Stimulated activated CD8-positive, alpha-beta memory T cell treated with anti-CD3 and anti-CD28 coated beads, Interleukin-7, amount 100 ng/mL, for 1 hour (primary cell): ENCODE measurements at places on chromosomes 5 and 9.

DNA sequence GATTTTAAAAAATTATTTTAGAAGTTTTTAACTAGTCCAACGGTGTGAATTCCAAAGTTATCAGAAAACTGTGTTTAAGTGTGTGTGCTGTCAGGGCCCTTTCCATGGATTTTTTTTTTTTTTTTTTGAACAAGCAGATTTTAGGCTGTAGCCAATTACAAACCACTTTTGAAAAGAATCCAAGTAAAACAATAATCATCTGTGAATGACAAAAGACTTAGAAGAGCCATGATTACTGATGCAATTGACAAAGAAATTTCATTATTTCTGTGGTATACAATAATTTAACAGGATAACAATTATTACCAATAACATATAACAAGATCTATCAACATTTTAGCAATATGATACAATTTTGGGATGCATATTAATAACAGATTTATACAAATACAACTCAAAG is 16.2 kb upstream of the PAIP1 start:
- no peak for DNase-seq

DNA sequence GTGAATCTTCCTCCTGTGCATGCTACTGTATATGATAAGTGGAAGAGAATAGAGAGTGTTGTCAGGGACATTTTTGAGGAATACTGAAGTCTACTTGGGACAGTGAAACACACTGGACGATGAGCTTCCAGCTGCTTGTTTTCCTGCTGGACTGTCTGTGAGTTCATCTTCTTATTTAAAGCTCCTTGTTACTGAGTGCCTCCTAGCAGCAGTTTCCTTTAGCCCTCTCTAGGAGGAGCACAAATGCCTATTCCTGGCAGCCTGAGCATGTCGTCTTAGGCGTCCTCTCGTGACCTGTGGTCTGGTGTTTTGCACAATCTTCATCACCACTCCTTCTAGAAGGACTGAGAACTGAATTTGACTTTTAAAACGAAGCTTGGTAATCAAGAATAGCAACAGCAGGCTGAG is 43.8 kb downstream of the ANKRD33B start:
- no peak for DNase-seq

- DNase-seq, result no peak
Observed at GRCh38 chr5:121503111-121503840, 348.4 kb upstream of the FTMT start.

- no peak for DNase-seq
Observed at GRCh38 chr5:147455822-147456450, 53.9 kb downstream of the DPYSL3 start.

GRCh38 chr9:72622186-72622585 is 100.8 kb downstream of the TMC1 start:
- no peak for DNase-seq

DNA sequence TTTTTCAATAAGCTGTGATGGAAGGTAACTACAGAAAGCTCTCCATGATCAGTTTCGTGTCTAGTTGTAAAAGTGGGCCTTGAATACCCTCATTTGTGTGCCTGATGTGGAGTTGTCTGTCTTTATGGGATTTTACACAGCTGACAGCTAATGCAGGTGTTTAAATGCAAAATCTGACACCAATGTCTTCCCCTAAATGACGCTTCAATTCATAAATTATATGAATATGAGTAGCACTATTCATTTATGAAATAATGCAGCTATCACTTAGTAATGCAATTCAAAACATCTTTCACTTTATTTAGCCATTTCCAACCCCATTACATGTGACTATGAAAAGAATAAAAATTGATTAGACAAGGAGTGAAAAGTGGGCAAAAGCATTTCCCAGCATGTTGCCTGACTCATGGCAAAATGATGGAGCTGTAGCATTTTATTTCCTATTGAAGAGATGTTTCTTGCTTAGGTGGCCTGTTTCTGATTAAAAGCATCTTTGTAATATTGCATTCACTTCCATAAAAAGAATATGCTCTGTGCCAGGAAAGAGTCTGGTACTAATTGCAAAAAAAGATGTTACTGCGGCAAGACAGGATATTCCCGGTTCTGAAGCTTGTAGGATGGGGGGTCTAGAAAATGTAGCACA is 116.7 kb upstream of the HAPLN1 start:
- no peak for DNase-seq

DNA sequence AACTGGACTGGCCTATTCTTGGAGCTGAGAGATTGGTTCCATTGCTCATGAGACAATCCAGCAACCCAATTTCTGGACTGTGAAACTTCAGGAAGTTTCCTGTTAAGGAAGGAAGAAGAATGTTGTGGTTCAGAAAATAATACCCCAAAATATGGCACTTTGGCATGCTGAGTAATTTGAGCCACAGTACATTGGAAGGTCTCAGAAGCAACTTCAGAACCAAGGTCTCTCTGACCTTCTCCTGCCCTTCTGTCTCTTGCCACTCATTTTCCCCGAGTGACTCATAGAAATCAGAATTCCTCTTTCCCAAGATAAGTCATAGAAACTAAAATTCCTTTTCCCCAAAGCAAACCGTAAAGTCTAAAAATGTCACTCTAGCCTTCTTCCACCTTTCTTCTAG is 1366.1 kb downstream of the PTPRD start:
- no peak for DNase-seq

DNA sequence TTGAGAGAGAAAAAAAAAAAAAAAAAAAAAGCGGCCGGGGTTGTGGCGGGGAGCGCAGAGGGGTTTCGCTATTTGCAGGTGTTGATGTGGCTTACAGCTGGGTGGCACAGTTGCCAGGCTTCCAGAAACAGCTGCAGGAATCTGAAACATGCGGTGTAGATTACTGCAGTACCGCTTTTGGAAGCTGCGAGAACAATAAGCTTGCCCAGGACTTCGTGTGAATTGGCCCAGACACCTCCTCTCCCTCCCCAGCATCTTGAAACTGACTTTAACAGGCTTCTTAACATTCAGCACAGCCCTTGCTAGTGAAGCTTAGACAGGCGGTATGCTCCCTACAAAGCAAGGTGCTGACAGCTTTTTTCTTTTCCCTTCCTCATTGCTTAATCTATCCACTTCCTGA is 104.0 kb downstream of the ATP10B start:
- no peak for DNase-seq

- no peak for DNase-seq
Observed at GRCh38 chr5:72244862-72245371, 75.1 kb downstream of the MRPS27 start.

DNA sequence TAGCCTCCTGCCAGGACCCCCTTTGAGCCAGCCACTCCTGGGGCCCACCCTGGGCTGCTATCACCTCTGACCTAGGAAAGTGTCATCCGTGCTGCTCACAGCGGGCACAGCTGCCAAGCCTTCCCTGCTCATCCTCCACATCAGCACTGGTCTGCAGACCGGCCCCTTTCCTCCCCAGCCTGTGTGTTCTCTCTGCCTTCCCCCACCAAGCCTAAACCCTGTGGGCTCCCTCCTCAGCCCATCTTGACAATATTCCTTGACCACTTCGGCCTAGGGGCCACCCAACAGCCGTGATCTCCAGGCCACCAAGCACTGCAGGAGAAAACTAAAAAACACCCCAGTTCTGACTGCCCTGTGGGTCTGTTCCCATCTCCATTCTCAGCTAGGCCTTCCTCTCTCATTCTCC is 135.1 kb downstream of the DAB2IP start:
- DNase-seq, result no peak

DNA sequence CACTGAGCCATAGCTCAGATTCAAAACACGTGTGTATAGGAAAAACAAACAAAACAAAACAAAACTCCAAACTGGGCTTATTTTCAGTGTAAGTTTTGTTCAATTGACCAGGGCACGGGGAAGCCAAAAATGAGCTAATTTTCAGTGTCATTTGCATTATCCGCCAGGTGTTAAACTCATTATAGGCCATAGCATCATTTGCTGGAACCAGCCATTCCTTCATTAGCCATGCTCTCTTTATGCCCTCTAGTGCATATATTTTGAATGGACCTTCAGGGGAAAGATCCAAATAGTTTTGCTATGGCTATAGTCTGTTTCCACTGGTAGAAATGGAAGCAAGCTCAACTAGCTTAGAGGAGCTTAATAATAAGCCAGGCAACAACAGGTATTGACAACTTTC is 1205.2 kb upstream of the DMAC1 start:
- DNase-seq, result no peak

DNA sequence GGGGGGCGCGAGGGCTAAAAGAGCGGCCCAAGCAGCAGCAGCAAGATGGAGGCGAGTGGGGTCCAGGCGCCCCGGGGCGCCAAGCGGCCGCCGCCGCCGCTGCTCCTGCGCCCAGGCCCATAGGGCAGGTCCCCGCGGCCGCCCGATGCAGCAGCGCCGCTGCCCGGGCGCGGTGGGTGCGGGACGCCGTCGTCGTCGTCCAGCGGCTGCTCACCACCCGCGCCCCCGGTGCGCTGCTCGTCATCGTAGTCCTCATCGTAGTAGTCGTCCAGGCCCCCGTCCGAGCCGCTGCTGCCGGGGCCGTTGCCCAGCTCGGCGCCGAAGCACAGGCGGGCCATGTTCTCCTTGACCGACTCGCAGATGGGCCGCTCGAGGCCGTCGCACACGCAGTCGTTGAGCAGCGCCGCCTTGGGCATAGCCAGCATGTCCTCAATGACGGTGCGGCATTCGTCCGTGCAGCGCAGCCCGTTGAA is 1.5 kb downstream of the GAS1 start:
- DNase-seq, result no peak
